Brain (organoid and tissue), 16 donors: ENCODE measurements at places on chromosomes 16 and 17. TPM values are rescaled to one million over a fixed set of nuclear protein-coding genes. Genes with fewer than 3 reads are reported as not detected.
A peak's percentile ranks its signal among the peaks of the same experiment; 100 is the strongest.

- DNase-seq, result no peak
These were observed 375 bp upstream of the KRT32 start for GRCh38 chr17:41467561-41467960.

DNA sequence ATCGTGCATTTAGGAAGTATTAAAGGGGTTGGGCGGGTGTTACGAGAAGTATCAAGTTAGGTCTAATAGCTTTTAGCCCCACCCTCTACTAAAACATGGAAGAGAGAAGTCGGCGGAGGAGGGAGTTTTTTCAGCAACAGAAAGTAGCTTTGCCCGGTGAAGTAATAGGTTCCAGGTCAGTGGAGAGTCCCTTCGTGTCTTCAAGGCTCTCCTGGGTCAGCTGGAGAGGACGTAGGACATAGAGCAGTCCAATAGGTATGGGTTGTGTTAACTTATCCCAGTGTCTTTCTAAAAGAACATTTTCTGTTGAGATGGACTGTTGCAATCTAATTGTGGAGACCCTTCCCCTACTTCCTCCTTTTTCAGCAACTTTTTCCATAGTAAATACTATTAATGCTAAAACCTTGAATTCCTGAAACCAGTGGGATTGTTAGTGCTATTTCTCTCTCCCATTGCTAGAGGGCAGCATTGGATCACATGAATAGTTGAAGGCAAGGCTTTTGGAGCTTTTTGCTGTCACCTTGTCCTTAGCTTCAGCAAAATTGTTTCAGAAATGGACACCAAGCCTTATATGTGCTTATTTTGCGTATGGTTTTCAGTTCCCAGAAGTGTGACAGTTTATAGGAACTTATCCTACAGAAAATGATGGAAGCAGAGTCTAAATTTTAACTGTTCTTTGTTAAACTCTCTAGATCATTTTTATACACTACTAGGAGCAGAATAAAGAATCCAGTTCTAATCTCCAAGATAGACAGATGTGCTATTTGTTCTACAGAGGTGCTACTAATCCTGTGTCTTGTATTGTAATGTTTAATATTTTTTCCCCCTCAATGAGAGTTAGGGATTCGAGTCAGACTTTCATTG, 38.4 kb downstream of the UTP18 start:
- DNase-seq, result peak; percentile 75

- peak; percentile 65 for DNase-seq
These were observed 13.7 kb downstream of the LIMD2 start for GRCh38 chr17:63686138-63686685.

- no peak for DNase-seq
These were observed 202.7 kb downstream of the ZNF423 start for GRCh38 chr16:49653173-49653570.

- DNase-seq, result no peak
These were observed 41.6 kb upstream of the GSE1 start for GRCh38 chr16:85571563-85571812.

GRCh38 chr16:22388101-22388644, 13.8 kb upstream of the CDR2 start:
- DNase-seq, result no peak

SLC35G6 gene
- polyA plus RNA-seq, result not detected
